ENCODE measurements at places on chromosomes 7 and 10.

GRCh38 chr10:102001435-102002068 lies 54.4 kb downstream of the ARMH3 start:
- DNase-seq: no peak

GRCh38 chr10:54396031-54396430 lies 405.0 kb downstream of the PCDH15 start:
- DNase-seq: no peak

DNA sequence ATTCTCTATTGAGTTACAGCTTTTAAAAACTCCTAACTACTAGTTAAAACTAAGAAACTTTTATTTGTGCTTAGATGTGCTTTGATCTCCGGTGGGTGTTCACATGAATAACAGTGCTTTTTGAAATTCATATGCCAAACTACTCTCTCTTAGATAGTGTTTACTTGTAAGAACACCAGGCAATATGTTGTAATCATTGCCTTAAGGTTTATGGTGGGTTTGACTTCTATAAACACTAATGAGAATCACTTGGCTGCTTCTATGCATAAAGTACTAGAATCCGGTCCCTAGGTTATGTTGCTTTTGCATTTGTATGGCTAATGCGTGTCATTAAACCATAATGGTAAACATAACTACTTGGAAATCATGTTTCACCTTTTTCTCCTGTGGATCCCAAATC lies 203.9 kb upstream of the VSTM2A start:
- DNase-seq: no peak

- DNase-seq: no peak
These were observed 347.9 kb downstream of the TNS3 start for GRCh38 chr7:47233996-47234395.

DNA sequence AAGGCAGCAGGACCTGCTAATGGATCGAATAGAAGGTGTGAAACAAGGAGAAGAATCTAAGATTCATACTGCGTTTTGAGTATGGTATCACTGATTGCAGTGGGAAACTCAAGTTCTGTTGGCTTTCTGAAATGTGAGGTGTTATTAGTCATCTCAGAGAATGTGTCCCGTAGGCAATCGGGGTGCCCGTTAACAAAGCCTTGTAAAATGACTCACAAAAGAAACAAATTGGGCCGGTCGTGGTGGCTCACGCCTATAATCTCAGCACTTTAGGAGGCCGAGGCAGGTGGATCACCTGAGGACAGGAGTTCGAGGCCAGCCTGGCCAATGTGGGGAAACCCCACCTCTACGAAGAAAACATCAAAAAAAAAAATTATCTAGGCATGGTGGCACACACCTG lies 118.2 kb upstream of the C7orf33 start:
- no peak for DNase-seq

- DNase-seq: no peak
These were observed 247.4 kb upstream of the TEX47 start for GRCh38 chr7:89042940-89043339.

GRCh38 chr10:79269969-79270368 lies 77.3 kb upstream of the PPIF start:
- no peak for DNase-seq

- DNase-seq: no peak
These were observed 16.4 kb upstream of the ADD3 start for GRCh38 chr10:109991266-109991855.

DNA sequence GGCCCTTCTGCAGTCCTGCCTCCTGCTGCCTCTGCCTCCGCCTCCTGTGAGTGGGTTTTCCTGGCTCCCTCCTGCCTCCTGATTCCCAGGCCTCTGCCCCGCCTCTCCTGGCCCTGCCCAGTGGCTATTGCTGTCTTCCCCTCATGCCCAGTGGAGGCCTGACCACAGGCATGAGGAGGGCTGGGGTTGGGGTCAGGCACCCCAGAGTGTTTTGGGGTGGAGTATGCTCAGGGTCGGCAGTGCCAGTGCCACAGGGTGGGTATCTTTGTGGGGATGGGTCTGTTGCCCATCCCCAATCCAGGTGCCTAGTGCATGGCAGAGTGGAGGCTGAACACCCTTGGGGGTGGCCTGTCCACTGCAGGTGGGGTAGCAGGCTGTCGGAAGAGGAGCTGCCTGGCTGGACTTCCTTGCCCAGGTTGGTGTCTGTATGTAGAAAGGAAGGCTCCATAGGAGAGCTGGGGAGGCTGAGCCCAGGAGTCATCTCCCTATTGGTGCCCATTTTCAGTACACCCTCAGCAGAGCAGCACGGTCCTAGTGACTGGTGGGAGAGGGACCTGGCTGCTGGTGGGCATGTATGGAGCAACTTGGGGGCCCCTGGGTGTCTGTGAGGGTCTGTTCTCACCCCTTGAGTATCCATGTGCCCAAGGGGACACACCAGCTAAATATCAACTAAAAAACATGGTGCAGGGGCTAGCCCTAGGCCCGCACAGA lies 62.2 kb downstream of the ARHGAP22 start:
- no peak for DNase-seq

DNA sequence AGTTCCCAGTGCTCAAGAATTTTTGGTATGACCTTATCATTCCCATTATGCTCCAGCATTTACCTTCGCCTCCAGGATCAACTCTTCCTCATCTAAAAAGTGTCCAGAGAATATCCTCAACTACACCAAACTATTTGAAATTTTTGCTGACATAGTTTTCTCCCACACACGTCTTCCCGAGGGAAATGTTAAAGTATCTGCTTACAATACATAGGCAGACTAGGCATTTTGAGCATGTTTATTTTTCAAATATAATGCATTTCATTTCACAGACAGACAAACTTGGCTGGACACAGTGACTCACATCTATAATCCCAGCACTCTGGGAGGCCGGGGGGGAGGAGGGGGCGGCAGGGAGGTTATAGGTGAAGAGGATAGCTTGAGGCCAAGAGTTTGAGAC lies 177.1 kb upstream of the TRIM24 start:
- no peak for DNase-seq

- DNase-seq: no peak
These were observed 36.2 kb upstream of the ACTR3B start for GRCh38 chr7:152723364-152723763.

DNA sequence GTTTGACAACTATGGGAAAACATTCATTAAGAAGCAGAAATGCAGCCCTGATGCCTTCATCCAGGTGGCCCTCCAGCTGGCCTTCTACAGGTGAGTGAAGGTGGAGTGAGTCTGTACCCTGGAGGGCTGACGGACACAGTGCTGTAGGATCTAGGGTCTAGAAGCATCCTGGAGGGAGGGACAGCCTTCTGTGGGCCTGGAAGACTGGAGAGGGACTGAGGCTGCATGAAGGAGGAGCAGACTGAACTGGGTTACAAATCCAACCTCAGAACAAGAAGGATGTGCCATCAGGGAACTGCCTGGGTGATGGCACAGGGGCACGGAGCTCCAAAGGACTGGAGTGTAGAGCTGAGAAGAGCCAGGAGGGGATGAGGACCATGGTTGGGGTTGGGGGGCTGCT lies 27.5 kb upstream of the C10orf53 start:
- no peak for DNase-seq

- DNase-seq: no peak
These were observed 599.0 kb downstream of the TYW1 start for GRCh38 chr7:67595431-67596180.

- DNase-seq: no peak
These were observed 245.9 kb upstream of the RHOBTB1 start for GRCh38 chr10:61189912-61190311.

GRCh38 chr7:95718577-95719410 lies 53.6 kb upstream of the DYNC1I1 start:
- DNase-seq: peak; percentile 11

DNA sequence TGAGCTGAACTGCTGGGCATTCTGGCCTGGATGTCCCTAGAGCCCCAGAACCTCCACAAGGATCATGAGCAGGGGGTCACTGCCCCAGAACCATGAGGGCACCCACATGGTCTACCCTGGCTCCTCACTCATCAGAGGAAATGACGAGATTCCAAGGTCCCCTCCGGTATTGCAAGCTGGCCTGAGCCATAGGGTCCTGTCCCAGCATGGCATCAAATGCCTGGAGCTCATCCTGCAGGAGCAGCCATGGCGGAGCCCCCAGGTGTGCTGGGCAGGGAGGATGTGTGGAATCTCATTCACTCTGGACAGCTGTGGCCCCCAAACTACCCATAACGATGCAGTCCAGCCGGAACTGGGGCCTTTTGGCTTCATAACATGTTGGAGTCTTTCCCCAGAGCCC lies 66.6 kb upstream of the ANTXRL start:
- no peak for DNase-seq

DNA sequence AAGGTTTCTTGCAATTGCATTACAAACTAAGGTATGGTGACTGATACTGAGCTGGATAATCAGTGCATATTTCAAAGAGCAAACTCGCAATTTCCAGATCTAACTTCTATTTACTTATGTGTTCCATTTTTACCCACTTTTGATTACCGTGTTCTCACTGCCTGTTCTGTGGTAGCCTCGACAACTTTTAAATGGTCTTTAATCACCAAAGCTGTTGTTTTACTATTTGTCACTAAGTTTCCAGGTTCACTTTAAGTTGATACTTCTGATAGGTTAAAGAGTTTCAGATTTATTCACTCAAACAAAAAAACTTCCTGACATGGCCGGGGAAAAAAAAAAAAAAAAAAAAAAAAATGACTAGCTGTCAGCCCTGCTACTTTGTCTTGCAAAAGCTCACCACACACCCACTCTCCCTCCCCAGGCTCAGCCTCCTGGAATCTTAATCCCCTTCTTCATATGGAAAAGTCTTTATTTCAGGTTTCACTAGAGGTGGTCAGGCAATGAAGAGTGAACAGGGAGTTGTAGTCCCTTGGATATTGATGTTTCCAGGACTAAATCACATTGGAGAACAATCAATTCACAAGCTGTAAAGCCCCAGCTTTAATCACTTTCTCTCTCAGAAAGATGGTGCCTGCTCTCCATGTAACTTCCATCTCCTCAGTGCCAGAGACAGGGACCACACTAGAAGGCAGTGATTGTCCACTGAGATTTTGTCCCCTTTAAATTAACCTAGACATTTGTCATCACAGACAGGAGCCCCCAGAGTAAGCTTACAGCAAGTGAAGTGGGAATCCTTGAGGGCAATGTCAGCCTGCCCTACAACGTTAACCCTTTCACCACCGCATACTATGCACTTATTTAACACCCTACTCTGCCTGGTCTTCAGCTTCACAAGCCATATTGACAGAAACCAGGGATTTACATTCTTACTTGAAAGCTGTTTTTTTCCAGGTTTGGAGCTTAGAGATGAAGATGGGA lies 749.1 kb upstream of the SORCS1 start:
- no peak for DNase-seq

- no peak for DNase-seq
These were observed 5.1 kb downstream of the KAZALD1 start for GRCh38 chr10:101066896-101067355.

DNA sequence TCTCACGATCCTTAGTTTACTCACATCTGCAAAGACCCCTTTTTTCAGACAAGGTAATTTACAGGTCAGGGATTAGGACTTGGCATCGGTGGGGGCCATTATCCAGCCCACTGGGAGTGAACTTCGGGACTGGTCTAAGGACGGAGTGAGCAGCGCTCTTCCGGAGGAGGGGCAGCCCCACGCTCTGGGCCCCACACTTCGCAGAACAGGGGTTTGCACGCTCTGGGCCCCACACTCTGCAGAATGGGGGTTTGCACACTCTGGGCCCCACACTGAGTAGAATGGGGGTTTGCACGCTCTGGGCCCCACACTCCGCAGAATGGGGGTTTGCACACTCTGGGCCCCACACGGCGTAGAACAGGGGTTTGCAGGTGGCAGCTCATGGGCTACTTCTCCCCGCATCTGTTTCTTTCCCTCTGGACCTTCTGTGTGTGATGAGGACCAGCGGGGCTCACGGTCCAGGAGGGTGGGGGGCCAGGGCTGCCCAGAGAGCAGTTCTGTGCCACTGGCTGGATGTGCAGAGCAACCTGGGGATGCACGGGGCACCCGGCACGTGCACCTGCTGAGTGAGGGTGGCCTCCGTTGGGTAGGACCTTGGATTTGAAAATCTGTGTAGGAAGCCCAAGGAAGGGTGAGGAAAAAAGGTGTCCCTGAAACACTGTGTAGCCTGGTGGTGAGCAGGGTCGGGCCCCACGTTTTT lies 134.8 kb downstream of the WDR37 start:
- no peak for DNase-seq

DNA sequence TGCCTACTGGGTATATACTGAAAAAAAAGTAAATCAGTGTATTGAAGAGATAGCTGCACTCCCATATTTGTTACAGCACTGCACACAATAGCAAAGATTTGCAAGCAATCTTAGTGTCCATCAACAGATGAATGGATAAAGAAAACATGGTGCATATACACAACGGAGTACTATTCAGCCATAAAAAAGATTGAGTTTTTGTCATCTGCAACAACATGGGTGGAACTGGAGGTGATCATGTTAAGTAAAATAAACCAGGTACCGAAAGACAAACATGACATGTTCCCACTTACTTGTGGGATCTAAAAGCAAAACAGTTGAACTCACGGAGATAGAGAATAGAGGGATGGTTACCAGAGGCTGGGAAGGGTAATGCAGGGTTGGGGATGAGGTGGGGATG lies 34.2 kb upstream of the FAM171A1 start:
- DNase-seq: no peak

- no peak for DNase-seq
These were observed 41.9 kb downstream of the ADRA2A start for GRCh38 chr10:111118758-111119157.

GRCh38 chr10:50512743-50513416 lies 110.9 kb downstream of the SGMS1 start:
- no peak for DNase-seq

GRCh38 chr7:69515495-69516212 lies 82.6 kb upstream of the AUTS2 start:
- no peak for DNase-seq

DNA sequence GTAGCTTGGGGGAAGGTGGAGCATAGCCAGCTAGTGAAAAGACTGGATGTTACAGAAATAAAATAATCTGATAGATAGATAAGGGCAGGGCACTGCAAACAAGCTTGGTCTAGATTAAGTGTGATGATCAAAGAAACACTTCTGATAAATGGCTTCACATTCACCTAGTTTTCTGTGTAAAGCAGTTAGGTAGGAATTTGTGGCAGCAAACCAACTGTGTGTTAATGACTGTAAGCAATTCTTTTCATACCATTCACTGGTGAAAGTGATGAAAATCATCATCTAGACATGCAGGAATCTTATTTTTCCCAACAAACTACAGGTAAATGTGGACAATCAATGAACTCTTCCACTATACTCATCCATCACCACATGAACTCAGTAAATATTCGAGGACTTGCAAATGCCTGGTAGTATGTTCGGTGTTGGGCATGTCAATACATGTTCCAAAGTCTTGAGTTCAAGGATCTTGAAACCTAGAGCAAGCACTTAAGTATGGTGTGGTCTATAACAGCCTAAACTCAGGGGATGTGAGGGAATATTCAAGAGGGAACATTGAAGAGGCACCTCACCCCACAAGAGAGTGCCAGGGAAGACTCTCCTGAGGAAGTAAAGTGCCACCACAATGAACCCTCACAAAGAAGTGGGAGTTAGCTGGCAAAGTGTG lies 20.5 kb downstream of the PON3 start:
- DNase-seq: no peak

DNA sequence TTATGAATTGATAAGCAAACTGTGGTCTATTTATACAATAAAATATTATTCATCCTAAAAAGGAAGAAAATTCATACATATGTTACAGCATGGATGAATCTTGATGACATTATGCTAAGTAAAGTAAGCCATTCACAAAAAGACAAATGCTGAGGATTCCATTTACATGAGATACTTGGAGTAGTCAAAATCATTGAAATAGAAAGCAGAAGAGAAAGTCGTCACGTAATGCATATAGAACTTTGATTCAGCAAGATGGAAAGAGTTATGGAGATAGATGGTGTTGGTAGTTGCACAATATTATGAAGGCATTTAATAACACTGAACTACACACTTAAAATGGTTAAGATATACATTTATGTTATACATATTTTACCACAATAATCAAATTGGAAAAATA lies 309.7 kb upstream of the KLF6 start:
- no peak for DNase-seq
